ENCODE measurements at places on chromosomes 3 and 15.

DNA sequence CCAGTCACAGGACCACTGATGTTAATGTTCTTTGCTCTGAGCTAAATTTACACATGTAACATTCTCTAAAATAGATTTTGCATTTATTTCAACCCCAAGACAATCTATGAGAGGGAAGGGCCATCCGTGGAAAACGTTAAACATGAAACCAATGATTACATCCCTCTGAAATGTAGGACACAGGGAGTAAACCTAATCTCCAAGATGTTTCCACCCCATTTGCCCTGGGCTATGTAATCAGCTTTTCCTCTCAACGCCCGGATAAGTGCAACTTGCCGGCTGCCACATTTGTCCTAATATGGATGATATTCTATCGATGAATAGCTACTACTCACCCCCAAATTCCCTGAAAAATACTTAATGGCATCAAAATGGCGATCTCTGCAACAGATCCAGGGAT is 6.4 kb upstream of the FMN1 start:
- no peak for DNase-seq

DNA sequence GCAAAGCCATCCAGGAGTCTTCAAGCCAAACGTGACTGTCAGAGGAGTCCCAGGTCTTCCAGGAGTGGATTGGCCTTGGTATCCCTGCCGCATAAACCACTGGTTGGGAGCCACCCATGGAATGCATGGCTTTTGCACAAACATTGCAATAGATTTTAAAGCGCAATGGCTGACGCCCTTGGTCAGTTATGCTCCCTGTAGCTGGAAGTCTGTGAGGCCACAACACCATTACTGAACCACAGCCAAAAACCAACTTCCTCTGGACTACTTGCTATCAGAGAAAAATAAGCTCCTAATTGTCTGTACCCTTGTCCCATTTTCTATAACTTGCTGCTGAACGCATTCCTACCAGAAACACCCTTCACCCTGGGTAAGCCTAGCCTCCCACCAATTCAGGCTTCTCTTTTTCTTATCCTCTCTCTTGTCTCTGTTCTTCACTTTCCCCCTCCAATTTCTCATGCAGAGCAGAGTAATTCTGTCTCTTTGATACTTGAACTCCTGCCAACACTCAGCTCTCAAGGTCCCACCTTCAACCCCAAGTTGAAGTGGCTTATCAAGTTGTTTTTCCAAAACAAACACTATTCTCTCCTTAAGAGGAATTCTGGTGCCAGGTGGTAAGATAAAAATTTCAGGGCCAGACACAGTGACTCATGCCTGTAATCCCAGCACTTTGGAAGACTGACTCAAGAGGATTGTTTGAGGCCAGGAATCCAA is 176.4 kb upstream of the UBE2E1 start:
- no peak for DNase-seq

DNA sequence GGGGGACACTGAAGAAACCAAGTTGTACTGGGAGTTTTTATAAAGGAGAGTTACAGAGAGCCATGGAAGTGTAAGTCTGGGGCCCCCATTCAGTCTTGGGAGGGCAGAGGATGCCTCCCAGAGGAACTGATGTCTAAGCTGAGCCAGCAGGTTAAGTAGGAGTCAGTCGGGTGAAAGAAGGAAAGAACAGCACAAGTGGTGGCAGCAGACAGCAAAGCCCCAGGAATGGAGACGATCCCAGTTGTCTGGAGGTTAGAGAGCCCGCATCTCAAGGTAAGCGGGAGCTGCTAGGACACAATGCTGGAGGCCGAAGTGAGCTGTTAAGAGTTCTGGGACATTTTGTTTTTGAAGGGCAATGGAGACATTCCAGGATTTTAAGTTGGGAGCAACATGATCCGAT is 88.8 kb downstream of the TAMM41 start:
- DNase-seq = no peak

- no peak for DNase-seq
Observed at GRCh38 chr15:51494411-51495314, 127.9 kb downstream of the DMXL2 start.

GRCh38 chr3:195767792-195768191 is 43.9 kb downstream of the MUC4 start:
- no peak for DNase-seq

- DNase-seq = no peak
Observed at GRCh38 chr15:65836665-65837064, 32.6 kb upstream of the RAB11A start.

- DNase-seq = no peak
Observed at GRCh38 chr3:193377591-193377990, 962 bp downstream of the ATP13A5 start.

GRCh38 chr3:12797892-12798558 is 1.5 kb downstream of the CAND2 start:
- DNase-seq = no peak

DNA sequence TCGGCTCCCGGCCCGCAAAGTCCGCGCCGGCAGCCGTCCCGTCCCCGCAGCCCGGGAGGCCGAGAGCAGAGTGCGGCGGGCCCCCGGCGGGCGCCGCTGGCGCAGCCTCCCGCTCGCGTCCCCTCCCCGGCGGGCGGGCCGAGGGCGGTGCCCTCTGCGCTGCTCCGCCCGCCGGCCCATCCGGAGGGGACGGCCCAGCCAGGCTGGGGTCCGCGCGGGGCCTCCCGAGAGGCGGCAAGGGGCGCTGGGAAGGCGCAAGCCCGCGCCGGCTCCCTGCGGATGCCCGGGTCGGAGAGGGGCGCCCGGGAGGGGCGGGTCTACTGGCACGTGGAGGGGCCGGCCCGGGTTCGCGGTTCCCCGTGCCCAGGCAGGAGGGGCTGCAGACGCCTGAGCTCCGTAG is at the start of the genes CLCN2 and POLR2H:
TSS of gene CLCN2 (minus strand) at position 74 of the 400 bp plus-strand sequence. CDS start 126 bp downstream, outside the sequence.
TSS of gene POLR2H (plus strand) at position 179 of the 400 bp plus-strand sequence. CDS start 1,783 bp downstream, outside the sequence.
- peak; percentile 31 for DNase-seq

DNA sequence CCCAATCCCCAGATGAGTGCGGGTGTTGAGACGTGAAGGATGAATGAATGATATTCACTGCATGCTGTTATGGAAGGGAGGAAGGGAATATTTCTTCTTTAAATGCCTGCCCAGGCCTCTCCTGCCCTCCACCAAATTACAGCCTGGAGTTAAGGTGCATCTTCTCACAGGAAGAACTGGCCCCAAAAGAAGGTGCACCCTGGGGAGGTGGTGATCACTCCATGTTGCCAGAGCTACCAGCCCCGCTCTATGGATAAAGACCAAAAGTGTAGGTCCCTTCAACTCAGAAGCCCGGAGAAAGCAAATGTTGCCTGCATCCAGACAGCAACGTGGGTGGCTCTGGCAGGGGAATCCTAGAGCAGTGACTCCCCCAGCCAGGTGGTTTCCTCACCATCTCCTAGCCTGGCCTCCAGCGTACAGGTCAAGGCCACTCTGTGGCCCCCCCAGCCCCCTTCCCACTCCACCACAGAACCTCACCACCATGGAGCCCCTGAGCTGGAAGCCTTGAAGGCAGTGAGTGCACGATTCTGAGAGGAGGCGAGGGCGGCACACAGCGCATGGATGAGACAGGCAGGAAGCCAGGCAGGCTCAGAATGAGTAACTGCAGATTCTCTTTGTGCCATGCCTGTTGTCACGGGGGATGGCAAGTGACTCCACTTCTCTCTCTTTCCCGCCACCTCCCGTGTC is 3.5 kb upstream of the VIPR1 start:
- DNase-seq = no peak

- no peak for DNase-seq
Observed at GRCh38 chr15:27249046-27249759, 278.2 kb downstream of the GABRG3 start.

DNA sequence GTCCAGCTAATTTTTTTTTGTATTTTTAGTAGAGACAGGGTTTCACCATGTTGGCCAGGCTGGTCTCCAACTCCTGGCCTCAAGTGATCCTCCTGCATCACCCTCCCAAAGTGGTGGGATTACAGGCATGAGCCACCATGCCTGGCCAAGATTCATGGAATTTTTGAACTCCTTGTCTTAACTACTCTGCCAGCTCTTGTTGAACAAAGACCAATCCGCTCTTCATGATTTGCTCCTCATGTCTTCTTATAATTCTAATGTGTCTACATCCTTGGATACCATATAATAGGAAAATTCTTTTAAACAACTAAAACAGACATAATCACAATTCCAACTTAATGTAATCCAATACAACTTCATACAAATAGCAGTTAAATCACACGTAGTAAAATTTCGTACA is 21.3 kb downstream of the UBA5 start:
- no peak for DNase-seq

DNA sequence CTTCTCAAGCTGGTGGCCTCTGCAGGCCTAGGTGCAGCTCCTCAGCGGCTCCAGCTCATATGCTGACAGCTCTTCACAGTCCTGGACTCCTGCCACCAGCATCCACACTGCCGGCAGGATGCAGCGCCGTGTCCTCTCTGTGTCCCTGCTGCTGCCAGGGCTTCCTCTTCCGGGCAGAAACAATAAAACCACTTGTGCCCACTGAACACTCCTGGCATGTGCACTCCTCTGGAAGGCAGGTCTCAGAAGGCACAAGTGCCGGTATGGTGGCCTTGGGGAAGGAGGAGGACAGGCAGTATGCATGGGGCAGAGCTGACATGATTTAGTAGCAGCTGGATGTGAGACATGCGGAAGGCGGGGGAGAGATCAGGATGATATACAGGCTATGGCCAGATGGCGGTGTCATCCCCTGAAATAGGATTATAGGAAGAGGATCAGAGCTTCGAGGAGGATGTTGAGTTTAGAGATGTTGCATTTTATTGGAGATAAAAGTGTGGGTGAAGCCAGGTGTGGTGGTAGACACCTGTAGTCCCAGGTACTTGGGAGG is 7.5 kb upstream of the MAN2A2 start:
- no peak for DNase-seq

GRCh38 chr3:109804697-109805096 is 467.4 kb upstream of the DPPA4 start:
- DNase-seq = no peak

DNA sequence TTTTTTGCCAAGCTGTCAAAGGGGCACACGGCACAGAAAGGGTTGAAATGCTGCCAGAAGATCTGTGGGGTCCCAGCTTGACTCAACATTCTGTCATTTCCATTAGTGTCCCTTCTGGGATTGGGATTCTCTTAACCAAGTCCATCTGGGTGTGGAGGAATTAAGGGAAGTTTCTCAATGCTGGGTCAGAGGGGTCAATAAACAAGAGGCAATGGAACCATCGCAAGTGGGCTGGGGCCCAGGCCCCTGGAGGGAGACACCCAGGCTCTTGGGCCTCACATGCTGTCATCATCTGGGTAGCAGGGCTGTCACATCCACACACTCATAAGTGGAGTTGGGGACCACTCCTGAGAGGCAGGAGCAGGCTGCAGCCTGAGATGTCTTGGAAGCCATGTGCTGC is 8.1 kb upstream of the APOD start:
- DNase-seq = no peak

- DNase-seq = no peak
Observed at GRCh38 chr15:66931768-66932633, 133.4 kb upstream of the SMAD3 start.

DNA sequence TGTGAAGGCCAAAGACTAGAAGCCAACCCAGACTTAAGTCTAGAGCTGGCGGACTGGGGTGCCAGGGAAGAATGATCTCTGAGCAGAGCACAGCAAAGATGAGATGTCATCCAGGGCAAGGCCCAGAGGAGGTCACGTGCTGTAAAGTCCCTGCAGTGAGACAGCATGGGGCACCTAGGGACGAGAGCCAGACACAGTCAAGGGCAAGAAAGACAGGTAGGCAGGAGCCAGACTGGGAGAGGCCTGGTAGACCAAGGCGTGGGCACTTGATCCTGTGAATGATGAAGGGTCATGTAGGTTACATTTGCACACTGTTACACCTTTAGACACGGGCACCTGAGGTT is 379.7 kb upstream of the PROK2 start:
- no peak for DNase-seq

GRCh38 chr3:192892981-192893700 is 24.5 kb downstream of the MB21D2 start:
- DNase-seq = peak; percentile 47

GRCh38 chr3:24688446-24689148 is 193.9 kb upstream of the THRB start:
- no peak for DNase-seq

DNA sequence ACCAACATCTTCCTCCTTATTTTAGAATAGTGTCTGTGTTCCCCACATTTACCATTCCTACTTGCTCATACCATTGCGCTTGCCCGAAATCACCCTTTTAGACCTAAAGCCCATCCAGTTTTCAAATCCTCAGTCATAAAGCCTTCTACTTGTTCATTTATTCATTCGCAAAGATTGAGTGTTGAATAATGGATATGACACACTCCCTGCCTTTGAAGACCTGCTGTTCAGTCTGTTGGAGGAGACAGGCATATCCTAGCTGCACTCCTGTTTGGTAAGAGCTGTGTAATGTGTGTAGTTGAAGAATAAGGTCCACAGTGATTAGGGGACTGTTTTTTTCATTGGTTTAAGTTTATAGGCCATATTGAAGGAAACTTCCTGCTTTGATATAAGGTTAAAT is 1.7 kb downstream of the CNOT10 start:
- DNase-seq = no peak

- DNase-seq = no peak
Observed at GRCh38 chr3:42014458-42014920, 52.6 kb upstream of the ULK4 start.
